ENCODE measurements at places on chromosomes 1 and 21.

- no peak for DNase-seq
These were observed 93.3 kb downstream of the SPSB1 start for GRCh38 chr1:9385801-9386573.

GRCh38 chr1:107550358-107550757 is 409.5 kb downstream of the NTNG1 start:
- DNase-seq = no peak

DNA sequence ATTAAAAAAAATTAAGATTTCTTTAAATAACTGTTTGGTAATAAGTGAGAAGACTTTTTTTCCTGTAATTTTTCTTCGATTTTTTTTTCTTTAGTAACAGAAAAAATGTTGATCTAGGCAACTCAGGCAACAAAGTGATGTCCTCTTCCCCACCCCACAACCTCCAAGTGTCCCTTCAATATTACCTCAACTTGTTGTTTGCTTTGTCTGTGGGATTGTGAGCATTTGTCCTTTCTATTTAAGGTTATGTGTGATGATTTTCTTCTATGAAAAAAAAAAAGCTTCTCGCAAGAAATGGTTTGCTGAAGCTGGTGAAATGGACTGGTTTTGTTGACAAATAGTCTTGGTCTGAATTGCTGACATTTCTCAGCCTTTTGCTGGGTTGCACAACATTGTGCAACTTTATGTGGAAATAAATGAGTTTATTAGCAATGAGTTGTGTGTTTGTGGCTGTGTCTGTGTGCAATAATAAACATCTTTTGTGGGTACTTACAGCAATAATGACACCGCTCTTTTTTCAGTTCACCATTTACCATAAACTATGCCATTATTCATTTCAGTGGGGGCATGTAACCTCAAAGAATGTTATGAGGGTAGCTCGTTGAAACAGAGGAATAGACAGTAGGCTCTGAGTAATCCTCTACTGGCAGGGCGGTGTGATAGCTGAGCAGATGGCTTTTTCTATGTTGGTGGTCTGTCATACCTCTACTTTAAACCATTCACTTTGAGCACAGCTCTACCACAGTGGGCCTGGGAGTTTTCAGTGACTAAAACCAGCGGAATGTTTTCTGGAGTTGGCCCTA is 218.4 kb downstream of the HLX start:
- no peak for DNase-seq

- no peak for DNase-seq
These were observed 42.0 kb upstream of the DUSP10 start for GRCh38 chr1:221783936-221784335.

DNA sequence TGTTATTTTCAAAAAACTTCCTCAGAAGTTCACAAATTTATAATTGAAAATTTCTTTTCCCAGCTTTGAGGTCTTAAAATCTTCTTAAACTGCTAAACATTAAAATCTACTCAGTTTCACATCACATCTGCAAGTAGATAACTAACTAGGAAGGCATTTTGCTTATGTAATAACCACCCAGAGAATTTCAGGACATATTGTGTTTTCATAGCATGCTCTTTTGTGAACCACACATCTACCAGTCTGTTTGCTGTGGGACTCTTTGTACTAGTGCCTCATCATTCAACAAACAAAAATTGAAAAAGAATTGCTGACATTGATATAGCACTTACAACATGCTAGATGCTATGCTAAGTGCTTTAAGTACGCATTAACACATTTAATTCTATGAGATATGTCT is 31.6 kb upstream of the C1orf146 start:
- no peak for DNase-seq

GRCh38 chr1:22256213-22256512 is 113.3 kb upstream of the WNT4 start:
- DNase-seq = no peak

DNA sequence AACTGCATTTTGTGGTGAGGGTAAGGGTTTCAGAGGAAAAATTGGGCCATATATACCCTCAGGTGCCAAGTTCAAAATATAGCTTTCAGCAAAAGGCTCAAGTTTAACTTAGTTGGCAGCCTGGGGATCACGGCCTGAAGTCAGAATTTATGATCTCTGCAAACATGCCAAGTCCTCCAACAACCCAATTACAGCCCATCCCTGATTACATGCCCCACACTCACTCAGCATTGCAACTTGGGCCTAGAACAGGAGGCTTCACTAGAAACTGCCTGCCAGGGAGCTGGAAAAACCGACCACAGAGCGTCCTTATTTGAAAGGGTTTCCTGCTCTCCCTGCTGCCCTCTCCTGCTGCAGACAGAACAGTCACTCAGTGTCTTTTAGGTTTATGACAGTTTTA is 12.4 kb downstream of the FYB2 start:
- no peak for DNase-seq

- no peak for DNase-seq
These were observed 90.1 kb upstream of the BCL10 start for GRCh38 chr1:85366391-85367170.

Data from NCI-H1105 treated with DMSO at 0.1 percent for 48 hours (cell line).